ENCODE measurements at places on chromosomes 16 and 17.

GRCh38 chr17:74582633-74583032 is 9.4 kb downstream of the CD300LD start:
- no peak for DNase-seq

DNA sequence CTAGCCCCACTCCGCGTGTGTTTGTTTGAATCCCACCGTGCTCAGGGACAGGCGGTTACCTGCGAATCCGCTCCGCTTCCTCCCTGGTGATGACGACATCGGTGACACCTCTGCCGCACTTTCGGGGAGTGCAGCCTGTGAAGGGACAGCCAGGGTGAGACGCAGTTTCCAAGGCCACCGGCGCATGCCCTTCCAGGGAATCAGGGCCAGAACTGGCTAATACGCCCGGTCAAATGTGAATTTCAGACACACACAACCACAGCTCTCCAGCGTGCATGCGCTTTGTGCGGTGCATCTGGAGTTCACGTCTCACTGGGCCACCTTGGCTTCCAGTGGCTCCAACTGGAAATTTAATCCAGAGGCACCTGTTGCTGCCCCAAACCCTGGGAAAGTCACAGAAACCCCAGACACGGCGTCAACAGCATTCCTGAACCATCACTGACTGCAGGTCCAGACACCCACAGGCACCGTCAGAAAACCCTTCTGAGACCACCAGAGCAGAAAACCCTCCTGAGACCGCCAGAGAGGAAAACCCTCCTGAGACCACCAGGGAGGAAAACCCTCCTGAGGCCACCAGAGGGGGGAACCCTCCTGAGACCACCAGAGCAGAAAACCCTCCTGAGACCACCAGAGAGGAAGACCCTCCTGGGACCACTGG is 6.6 kb upstream of the HEXD start:
- DNase-seq = no peak

DNA sequence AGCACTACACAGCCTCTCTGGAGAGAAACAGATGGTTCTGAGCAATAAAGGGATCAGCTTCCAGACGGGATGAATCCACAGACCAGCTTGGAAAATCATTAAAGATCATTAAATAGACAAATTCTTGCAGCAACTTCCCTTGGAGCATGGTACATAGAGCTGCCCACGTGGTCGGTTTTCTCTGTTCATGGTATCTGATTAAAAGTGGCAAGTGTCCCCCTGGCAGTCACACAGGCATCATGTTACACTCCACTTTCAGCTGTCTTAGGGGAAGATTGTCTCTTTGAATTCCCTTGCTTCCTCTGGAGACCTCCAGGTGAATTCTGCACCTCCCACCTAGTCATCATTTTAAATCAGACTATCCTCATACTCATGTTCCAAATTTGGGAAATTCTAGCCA is 92.2 kb upstream of the CACNG3 start:
- DNase-seq = no peak

DNA sequence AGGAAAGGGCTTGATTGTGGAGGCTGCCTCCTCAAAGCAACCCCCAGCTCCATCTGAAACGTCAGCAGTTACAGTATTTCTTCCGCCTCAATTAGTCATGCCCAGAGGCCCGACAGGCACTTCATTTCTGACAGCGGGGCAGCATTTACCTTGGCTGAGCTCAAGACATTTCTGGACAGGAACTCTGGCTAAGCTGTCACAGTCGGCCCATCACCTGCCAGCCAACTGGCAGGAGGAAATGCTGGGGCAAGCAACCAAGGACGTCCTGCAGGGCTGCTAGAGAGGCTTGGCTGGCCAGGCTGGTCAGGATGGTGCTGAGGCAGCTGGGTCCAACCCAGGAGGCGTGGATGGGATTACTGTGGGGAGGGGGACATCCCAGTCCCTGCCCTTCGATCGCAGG is 27.8 kb downstream of the PLXDC1 start:
- no peak for DNase-seq

DNA sequence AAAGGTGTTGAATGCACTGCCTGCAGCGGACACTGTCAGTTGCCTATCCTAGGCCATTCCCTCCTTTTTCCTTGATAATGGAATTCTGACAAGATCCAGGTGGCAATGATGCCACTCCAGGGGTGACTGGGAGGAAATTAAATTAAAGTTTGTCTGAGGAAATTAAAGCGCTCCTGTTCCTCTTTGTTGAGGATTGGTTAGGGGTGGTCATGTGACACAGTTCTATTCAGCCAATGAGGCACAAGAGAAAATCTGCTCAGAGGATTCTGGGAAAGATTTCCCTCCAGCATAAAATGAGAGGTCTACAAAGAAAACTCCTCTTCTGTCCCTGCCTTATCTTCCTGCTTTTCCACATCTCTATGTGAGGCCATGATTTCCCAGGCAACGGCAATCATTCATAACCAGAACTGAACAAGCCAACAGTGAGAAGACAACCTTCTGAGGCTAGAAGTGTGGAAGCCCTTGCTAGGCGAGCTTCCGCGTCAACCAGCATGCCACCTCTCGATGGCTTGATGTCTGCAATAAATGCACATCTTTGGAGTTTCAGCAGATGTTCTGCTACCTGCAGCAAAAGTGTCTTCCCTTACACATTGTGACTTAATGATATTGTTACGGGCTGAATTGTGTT is 5.6 kb upstream of the BCO1 start:
- DNase-seq = no peak

DNA sequence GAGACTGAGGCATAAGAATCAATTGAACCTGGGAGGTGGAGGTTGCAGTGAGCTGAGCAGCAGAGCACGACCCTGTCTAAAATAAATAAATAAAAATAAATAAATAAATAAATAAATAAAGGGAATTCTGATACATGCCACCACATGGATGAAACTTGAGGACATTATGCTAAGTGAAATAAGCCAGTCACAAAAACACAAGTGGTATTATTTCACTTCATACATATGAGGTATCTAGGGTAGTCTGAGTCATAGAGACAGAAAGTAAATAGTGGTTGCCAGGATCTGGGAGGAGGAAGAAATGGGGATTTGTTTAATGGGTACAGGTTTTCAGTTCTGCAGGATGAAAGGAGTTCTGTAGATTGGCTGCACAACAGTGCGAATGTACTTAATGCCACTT is 16.3 kb downstream of the PIPOX start:
- no peak for DNase-seq

GRCh38 chr16:70730944-70731343 is 45.1 kb upstream of the MTSS2 start:
- no peak for DNase-seq

DNA sequence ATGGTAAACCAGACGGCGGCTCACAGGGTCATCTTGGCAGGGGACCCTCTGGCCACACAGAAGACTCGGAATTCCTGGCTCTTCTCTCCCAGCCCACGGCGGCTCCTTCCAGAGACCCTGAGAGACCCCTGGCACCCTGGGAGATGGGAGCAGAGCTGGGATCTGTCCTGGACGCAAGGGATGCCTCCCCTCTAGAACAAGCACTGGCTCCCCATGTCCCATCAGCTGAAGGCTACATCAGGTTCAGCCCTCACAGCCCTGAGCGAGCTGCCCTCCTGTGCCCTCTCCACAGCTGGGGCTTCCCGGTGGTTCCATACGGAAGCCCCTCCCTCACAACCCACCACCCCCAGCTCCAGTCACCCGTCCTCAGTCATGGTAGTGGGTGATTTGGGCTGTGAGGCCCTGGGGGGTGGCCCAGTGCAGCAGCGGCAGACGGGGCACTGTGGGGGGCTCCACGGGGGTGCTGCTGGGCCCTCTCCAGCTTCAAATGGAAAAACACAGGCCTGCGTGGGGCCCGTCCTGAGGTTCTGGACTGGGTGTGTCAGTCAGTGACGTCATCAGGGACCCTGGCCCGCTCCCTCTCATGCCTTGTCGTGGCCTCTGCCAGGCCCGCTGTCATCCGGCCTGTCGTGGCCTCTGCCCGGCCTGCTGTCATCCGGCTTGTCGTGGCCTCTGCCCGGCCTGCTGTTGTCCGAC is 13.0 kb upstream of the CBFA2T3 start:
- DNase-seq = no peak

GRCh38 chr16:4534151-4534790 is 4.3 kb downstream of the CDIP1 start:
- DNase-seq = no peak

GRCh38 chr16:26120729-26121128 is 429.0 kb downstream of the HS3ST4 start:
- no peak for DNase-seq

GRCh38 chr17:67449065-67449464 is 72.0 kb downstream of the PITPNC1 start:
- no peak for DNase-seq

- no peak for DNase-seq
Measured at GRCh38 chr17:68584581-68585303, 16.4 kb downstream of the FAM20A start.

DNA sequence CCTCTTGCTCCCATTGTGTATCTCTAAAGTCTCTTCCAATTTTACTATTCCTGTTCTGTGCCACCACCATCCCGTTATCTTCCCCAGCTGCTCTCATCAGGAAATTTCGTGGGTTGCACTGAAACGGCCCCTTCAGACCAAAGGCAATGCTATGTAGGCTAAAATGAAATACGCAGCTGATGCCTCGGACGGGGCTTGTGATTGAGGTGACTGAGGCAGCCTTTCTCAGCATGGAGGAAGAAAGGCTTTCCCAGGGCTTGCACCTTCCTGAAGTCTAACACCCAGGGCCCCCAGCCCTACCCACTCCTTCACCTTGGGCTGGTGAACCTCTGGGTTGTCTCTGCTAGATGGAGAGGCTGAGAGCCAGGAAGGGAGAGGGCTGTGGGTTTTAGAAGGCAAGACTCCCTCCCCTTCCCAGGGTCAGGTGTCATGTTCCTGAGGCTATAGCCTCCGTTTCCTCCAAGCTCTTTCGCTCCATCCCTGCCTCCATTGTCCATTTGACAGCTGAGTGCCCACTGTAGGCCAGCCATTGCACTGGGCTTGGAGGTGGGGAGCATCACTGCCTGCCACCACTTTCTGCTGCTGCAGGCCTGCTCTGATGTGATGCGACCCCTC is 7.8 kb downstream of the CCDC200 start:
- no peak for DNase-seq

DNA sequence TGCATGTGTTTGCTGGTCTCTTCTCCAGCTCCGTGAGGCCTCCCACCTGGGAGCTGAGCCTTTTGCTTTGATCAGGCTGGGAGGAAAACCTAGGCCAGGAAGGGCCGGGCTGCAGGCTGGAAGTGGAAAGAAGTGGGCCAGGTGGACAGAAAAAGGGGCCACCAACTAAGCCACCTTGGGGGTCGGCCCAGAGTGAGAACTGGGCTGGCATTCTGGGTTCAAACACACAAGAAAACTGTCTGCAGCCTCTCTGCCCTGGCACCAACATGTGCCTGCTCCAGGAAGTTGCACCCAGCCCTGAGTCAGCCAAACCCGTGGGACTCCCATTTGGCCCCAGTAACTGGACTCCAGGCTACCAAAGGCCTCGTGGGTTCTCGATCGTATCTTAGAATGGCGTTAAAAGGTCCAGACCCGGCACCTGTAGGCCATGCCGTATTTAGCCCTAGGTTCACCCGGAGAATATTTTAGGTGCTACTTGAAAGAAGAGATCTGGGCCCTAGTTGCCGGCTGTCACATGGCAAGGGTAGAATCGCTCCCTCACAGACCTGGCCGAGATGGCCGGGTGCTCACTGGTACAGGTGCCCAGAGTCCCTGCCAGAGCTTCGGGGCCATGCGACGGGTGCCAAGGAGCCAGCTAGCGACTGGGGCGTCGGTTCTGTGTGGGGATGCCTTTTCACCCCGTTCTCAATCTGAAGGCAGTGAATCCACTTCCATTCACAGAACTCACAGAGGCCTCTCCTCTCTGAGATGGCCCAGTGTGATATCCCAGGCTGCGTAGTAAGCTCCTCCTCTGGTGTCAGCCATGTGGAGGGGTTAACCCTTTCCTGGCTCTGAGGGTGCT is 236.6 kb downstream of the MRTFB start:
- DNase-seq = no peak

DNA sequence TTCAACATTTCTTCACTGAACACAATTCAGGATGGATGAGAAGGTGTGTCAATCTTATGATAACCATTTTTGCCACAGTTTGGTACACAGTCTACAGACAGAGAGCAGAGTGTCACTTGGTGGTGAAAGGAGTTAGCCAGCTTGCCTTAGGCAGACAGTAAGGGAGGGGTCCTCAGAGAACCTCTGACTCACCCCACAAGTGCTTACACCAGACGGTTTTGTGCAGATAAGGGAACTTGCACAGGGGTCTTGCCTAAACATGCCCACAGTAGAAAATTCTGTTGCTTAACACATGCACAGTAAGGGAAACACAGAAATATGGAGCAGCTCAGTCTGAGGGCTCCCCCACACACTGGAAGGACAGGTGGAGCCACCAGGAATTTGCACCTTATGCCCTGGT is 204.5 kb upstream of the CDH8 start:
- no peak for DNase-seq

DNA sequence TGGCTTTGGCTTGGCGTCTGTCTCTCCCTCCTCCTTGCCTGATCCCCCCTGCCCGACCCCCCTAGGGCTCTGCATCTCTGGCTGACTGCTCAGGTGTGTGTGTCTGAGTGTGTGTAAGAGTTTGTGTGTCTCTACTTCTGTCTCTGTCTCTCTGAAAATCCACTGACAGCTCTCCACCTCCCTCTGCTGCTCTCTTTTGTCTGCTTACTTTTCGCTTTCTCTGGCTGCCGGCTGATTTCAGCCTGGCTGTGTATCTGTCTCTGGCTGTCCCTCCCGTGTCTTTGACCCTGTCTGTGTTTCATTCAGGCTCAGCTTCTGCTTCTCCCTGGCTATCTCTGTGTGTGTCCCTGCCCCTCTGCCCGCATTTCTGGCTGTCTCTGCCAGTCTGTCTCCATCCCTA is 3.8 kb upstream of the SPEM1 start:
- DNase-seq = no peak

- no peak for DNase-seq
Measured at GRCh38 chr16:51056331-51056730, 94.7 kb downstream of the SALL1 start.

DNA sequence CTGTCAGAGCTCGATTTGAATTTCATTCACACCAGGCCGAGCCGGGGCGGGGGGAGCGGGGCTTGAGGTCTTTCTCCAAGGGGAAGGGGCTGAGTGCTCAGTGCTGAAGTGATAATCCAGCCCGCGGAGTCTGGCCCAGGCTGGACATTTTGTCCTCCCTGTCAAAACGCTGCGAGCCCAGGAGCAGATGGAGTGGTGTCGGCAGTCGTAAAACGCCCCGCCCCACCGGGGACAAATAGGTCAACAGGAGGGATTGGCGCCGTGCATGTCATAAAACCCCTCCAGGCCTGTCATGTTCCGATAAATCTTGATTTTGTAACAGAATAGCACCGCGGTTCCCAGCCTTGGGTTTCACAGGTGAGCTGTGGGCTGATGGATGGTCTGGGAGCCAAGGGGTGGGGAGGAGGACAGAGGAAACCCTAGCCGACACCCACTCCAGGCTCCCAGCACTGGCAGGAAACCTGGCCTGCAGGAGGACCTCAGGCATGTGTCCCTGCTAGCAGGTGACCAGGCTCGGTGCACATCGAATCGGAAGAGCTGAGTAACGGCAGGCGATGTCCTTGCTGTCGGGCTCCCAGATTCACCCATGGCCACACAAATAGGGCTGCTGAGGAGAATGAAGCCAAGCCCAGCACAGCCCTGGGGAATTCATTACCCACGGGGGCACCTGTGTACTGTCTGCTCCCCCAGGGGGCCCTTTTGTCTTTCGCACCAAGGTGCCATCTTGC is 341.4 kb downstream of the FOXL1 start:
- DNase-seq = no peak

Data from MM.1S (cell line).